ENCODE measurements at places on chromosomes 6 and 20.

GRCh38 chr6:159480471-159480870 lies 212.6 kb downstream of the SOD2 start:
- no peak for DNase-seq

GRCh38 chr20:14385176-14385740 lies 47.8 kb upstream of the FLRT3 start:
- DNase-seq = no peak

DNA sequence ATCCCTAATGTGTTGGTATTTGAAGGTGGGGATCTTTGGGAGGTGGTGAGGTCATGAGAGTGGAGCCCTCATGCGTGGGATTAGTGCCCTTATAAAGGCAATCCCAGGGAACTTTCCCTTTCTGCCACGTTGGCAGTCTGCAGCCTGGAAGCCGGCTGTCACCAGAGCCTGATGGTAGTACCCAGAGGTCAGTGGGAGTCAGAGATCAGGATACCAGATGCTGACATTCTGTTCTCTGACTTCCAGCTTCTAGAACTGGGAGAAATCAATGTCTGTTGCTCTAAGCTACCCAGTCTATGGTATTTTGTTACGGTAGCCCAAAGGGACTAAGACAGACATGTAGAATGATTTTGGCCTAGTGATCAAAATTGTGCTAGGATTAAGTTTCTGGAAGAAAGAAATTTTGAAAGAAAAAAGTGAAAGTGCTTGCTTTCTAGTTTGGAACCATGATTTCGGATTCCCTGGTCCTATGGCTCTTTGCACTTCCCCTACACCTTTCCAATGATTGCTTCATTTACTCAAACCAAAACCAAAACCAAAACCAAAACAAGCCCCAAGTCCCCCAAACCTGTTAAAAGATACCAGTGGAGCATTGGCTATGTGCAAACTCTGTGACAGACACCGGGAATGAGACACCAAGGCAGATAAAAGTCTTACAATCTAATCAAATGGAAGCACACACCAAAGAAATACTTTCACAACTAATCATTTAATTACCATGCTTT lies 173.7 kb upstream of the ZNF217 start:
- DNase-seq = no peak

DNA sequence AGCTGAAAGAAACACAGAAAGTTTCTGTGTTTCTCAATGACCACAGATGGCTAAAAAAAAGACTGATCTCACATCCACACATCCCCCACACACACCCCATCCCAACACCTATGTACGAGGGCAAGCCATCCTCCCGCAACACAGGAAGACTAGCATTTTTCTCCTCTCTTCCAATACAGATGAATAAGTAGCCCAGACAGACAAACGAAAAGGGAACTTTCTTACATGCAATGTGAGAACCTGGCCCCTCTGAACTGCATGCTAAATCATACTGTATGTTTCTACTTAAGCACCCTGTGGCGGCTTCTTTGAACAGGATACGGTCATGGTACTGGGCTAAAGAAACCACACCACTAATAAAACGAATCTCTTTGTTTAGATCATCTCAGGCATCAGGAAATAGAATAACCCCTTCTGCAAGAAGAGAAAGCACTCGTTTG lies 116.2 kb downstream of the GMDS start:
- DNase-seq = no peak

GRCh38 chr6:161136655-161137054 lies 137.2 kb downstream of the AGPAT4 start:
- DNase-seq = no peak

DNA sequence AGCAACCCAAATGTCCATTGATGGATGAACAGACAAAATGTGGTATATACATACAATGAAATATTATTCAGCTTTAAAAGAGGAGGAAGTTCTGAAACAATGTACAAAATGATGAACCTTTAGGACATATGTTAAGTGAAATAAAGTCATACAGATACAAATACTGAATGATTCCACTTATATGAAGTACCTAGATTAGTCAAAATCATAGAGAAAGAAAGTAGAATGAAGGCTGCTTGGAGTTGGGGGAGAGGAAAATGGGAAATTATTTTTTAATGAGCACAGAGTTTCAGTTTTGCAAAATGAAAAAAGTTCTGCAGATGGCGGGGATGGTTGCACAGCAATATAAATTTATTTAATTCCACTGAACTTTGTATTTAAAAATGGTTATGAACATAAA lies 12.4 kb downstream of the COL19A1 start:
- no peak for DNase-seq

DNA sequence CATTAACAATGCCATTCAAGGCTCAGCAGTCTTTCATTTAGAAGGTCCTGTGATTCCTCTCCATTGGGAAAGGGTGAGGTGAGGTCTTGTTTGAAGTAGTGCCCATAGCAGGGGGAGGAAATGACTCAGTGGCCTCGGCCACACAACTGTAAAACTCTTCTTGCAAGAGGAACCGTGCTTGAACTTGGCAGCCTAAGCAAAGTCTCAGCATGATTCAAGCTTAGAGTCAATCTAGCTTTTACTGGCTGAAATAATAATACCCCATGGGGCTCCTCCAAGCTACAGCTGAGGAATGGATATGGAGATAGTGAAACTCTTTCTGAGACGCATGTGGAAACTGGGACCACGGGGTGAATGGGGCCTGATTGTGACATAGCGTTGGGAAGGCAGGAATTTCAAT lies 428.2 kb downstream of the BMP2 start:
- no peak for DNase-seq

DNA sequence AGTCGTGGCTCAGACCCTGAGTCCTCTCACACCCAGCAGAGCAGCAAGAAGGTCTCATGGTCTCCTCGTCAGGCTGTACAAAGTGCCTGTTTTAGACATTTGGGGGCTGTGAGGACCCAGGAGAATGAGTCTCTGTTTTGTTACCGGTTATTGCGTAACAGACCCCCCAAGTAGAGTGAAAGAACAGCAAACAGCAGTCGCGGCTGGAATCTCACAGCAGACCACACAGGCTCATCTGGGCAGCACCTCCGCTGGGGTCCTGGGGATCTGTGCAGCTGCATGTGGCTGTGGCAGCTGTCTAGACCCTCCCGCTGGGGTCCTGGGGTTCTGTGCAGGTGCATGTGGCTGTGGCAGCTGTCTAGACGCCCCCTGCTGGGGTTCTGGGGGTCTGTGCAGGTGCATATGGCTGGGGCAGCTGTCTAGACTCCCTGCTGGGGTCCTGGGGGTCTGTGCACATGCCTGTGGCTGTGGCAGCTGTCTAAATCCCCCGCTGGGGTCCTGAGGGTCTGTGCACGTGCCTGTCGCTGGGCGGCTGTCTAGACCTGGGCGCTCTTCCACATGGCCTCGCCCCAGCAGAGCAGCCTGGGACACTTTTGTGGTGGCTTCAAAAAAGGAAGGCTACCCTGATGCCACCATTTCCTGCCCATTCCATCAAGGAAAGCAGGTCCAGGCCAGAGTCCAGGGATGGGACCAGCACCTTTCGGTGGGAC lies 24.7 kb downstream of the ENTPD6 start:
- DNase-seq = no peak

DNA sequence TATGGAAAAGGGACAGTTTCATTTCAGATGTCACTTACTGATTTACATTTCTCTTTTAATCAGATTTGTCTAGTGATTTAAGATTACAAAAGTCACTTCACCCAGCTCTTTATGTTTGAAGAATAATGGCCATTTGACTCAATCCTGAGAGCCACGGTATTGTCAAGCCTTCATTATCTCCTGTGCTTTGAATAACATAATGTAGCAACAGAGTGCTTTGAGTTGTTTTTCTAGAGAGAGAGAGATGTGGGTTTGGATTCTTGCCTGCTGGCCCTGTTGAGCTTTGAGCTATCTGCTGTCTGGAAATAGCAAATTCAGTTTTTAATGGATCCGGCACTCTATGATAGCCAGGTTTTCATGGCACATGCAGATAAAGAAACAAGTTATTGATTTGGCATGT lies 478.4 kb upstream of the SOX4 start:
- no peak for DNase-seq

DNA sequence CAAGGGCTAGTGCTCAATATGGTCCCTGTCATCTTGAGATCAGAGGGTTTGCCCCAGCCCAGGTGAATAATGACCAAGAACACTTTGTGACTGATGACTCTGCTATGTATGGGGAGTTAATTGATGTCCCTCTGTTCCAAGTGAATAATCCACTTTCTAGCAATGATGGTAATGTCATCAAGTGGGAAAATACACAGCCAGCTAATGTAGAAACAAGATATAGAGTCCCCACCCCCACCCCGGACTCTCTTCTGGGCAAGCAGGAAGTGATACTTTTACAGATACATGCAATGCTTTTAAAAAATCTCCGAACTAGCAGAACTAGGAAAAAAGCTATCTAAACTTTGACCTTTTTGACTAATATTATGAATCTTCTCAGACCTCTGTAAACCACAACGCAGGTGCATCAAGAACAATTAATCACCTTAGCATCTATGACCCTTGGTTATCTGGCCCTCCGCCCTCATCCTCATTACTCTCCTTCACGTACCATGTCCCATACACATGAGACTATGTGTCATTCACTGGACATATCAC lies 30.5 kb downstream of the CNR1 start:
- DNase-seq = peak; percentile 29

DNA sequence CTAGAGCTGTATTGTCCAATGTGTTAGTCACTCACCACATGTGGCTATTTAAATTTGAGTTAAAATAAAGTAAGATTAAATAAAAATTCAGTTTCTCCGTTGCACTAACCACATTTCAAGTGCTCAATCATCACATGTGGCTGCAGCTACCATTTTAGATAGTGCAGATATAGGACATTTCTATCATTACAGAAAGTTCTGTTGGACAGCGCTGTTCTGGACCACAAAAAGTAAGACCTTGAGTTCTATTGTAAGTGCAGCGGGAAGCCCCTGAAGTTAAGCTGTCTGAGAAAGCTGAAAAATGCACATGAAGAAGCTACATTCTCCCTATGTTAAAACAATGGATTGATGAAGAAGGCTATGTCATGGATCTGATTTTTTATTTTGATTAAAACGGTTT lies 1.1 kb downstream of the ORC3 start:
- DNase-seq = no peak

- DNase-seq = no peak
Observed at GRCh38 chr20:19765266-19765665, 7.2 kb downstream of the RIN2 start.

DNA sequence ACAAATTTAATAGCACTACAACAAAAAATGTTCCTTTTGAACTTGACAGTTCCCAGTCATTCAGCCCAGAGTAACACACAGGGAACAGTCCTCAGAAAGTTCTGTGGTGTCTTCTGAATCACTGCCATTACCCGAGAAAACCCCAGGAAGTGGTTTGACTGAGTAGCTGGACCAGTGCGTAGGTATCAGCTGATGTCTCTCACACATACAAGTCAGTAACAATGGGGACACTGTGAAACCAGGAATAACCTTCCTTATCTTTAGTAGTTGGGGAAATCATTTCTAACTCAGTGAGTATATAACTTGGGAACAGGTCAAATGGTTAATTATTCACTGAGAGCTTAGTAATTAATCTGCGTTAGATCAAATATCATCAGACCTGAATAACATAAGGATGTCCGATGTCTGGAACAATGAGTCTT lies 73.1 kb downstream of the HIVEP2 start:
- DNase-seq = peak; percentile 53

GRCh38 chr20:40274912-40275533 lies 414.0 kb downstream of the MAFB start:
- DNase-seq = no peak

- no peak for DNase-seq
Observed at GRCh38 chr20:61765081-61765870, 300.4 kb downstream of the TAF4 start.
